ENCODE measurements at places on chromosomes 12 and 14. TPM values are rescaled to one million over a fixed set of nuclear protein-coding genes. Genes with fewer than 3 reads are reported as not detected.

Gene DNAJC22
- 3.2 TPM for total RNA-seq

- DNase-seq = no peak
Observed at GRCh38 chr12:3277306-3277943, 200.2 kb downstream of the TSPAN9 start.

DNA sequence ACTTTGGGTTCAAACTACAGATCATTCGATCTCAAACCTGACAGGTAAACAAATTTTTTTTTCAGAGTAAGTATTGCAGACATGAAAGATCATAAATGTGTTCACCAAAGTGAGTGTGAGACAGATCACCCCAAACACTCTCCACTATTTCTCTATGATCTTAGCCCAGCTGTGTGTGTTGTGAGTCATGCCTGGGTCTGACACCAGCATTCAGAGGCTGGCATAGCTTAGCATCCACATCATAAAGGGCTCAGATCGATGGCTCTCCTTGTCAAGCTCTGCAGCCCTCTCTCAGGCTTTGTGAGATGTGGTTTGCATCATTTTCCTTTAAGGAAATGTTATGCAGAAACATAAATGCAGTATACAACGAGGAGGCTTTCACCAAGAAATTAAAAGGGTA lies 164.9 kb downstream of the ETV6 start:
- DNase-seq = no peak

DNA sequence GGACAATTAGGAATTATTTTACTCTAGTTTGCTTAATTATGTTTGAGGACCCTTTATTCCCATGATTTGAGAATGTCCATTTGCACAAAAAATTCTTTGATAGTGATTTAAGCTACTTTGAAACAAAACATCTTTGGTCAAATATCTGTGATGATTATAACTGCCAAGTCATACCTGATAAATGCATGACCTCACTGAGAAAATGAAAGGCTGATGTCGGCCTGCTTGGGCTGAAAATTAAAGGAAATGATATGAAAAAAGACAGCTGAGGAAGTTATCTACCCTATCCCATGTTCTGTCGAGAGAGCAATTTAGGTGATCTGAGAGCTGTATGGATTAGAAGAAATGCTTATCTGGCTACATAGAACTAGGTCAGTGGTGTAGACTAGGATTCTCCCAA lies 43.6 kb downstream of the ATL1 start:
- DNase-seq = no peak

DNA sequence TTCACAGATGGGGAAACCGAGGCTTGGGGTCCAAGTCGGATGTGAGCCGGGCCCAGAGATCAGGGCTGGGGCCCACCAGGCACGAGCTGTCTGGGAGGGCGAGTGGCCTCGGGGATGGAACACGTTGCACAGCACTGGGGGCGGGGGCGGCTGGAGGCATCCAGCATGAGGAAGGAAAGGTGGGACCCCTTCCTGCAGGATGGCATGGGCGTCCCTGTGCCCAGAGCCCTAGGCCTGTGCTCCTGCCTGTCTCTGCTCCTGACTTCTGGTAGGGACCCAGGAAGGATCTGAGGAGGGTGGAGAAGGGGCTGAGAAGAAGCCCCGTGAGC lies 183.4 kb downstream of the KIF26A start:
- no peak for DNase-seq

GRCh38 chr12:107296681-107297089 lies 203.3 kb upstream of the CRY1 start:
- DNase-seq = no peak

DNA sequence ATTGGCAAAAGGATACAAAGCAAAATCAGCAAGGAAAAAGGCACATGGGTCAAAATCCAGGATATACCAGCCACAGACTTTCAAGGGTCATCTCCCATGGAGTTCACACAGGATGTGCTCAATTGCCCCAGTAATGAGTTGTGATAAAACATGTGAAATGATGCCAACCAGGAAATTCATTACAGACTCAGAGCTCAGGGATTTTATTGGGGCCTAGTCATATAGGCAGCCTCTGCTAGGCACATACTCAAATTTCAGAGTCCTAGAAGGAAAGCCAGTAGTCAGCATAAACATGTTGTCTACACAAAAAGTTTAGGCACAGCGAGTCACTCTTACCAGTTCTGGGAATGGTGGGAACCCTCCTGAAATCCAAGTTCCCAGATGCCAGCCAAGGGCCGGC lies 64.4 kb upstream of the OSBPL8 start:
- DNase-seq = no peak

Gene PTPRQ
- not detected for total RNA-seq

DNA sequence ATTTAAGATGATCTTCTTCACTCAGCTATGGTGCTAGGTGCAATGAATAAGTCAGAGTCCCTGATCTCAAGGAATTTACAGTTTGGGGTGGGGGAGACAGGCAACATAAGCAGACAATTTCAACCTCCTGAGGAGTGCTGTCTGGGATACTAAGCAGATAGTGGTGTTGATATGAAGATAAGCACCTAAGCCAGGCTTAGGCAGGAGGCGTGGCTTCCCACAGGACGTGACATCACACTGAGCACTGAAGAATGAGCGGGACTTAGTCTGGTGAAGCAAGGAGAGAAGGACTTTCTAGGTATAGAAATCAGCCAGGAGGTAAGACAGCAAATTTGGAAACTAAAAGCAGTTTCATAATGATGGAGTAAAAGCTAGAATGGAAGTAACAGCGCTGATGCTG lies 6.8 kb downstream of the PRPH start:
- DNase-seq = no peak

DNA sequence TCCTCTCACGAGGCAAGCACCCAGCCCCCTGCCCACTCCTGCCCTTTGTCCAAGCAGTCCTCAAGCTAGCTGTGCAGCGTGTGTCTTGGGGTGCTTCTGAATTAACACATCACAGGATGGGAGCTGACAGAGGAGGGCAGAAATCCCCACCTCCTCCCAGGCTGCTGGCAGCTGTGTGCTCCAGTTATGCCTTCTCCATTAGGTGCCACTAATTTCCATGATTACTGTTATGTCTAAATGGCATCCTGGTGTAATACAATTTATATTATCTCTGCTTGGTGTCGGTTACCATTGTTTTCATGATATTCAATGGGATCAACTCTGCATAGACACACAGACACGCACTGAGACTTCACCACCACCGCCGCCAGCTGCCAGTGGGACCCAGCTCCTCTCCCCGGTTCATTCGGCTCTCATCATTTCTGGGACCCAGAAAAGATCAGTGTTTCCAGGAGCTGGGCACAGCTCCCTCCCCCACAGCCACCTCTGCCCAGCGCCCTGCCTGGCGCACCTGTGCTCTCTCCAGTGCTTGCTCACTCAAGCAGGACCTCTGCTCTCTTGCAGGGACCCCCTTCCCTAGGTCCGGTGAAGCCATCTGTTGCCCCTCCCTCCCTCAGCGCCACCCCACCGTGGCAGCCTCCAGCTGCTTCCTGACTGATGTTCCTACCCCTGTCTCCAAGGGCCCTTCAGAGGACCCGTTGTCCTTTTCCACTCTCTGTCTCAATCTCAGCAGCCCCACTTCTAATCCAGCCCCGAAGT lies 167.5 kb upstream of the FKBP4 start:
- no peak for DNase-seq

Gene PTPRB
- total RNA-seq = not detected

DNA sequence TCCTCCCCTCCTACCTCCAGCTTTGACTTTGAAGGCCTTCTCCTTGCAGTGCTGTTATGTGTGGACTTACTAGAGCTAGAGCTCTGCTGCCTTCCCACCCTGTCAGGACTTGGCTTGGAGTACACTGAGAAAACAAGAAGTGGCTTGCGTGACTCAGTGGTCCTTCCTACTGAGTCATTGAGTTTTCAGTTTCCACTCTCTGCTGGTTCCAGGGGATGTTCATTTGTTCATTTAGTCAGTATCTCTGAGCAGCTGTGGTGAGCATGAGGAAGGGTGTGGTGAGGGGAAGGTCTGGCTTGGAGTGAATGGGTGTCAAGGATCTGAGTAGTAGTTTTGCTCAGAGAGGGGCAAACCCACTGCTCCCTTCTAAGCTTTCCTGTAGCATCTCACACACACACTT lies 17.2 kb upstream of the ELK3 start:
- DNase-seq = no peak

GRCh38 chr14:77557391-77557790 lies 58.8 kb upstream of the ISM2 start:
- no peak for DNase-seq

DNA sequence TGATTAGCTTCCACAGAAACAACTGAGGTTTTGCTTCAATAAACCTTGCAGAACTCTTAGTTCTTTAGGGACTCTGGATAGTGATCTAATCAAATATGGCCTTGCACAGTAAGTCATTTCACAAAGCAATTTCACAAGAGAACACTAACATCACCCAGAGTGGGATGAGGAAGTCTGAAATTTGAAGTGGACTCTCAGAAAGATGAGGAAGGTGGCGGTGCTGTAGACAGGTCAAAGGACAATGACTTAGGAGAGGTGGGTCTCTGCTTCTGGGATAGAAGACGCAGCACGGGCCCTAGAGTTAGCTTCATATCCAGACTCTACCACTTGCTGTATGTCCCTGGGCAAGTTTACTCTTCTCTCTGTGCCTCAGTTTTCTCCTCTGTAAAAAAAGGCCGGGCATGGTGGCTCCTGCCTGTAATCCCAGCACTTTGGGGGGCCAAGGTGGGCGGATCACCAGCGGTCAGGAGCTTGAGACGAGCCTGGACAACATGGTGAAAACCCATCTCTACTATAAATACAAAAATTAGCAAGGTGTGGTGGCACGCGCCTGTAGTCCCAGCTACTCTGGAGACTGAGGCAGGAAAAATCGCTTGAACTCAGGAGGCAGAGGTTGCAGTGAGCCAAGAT lies 18.9 kb downstream of the FOS start:
- DNase-seq = no peak

Gene CATSPERB
- total RNA-seq = not detected

Gene GPR84
- total RNA-seq = not detected

Gene FERMT2
- 310 TPM for total RNA-seq

GRCh38 chr12:99670635-99671034 lies 23.1 kb downstream of the GARIN6 start:
- DNase-seq = no peak

DNA sequence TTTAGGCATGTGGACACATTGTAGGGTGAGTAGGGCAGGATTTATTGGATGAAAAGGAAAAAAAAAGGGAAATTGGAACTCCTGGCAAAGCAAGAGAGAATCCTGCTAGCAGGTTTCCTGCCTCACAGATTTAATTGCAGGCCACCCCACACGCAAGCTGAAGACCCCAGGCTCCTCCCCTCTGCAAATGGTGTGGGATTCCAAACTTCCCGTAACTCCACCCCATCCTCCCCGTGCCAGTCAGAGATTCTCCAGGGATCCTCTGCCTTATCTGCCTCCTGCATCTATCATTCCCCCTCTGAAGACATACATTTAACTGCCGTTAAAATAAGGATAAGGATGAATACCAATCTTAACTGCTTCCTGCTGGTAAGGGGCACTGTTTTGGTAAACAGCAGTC lies 249.8 kb upstream of the GARIN2 start:
- no peak for DNase-seq

Gene SERPINA12
- not detected for total RNA-seq

GRCh38 chr12:75581515-75581914 lies 70.1 kb upstream of the KRR1 start:
- no peak for DNase-seq

Gene TAS2R8
- 1.6 TPM for total RNA-seq

DNA sequence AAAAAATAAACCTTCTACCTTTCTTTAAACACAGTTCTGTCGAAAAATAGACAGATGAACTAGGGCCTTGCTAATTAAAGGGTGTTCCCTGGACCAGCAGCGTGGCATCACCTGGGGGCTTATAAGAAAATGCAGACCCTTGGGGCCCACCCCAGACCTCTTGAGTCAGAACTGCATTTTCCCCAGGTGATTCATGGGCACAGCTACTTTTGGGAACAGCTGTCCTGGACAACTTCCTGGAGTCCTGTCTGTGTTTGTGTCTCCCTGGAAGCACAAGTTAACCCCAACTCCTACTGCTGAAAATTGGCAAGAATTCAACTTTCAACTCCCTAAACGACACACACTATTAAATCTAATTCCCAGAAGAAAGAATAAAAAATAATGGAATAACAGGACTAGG lies 17.8 kb downstream of the FBLN5 start:
- DNase-seq = no peak

- no peak for DNase-seq
Observed at GRCh38 chr14:49546766-49547165, 39.4 kb downstream of the RPS29 start.

- no peak for DNase-seq
Observed at GRCh38 chr12:112962561-112962960, 15.8 kb upstream of the OAS2 start.

DNA sequence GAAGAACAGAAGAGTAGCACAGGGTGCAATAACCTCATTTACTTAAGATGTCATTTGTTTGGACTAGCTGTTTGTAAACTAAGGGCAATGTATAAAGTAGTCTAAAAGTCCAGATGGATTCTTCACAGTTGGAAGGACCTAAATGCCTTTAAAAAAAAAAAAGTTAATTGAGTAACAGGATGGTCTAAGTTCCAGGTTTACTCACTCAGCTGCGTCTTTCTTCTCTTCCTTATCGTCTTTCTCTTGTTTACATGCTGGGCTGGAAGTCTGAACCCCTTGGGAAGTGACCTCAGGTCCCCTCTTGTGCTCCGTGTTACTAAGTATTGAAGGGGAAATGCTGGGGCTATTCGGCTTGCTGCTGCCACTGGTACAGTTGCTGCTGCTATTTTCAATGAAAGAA lies 82.5 kb downstream of the SH2B3 start:
- no peak for DNase-seq

DNA sequence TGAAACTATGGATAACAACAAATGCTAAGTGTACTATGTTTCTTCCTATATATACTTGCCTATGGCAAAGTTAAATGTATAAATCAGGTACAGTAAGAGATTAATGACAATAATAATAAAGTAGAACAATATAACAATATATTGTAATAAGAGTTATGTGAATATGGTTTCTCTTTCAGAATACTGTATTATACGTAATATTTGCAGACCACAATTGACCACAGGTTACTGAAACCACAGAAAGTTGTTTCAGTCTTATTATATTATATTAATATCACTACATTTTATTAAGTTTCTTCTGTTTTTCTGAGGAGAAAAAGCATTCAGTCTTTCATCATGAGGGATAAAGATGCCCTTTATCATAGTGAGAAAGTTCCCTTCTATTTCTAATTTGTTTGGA lies 131.2 kb downstream of the EML1 start:
- DNase-seq = no peak

Gene IL31
- not detected for total RNA-seq

Gene ST8SIA1
- total RNA-seq = not detected

Gene PIWIL1
- 0.74 TPM for total RNA-seq

Gene HOXC4
- total RNA-seq = 2.5 TPM

DNA sequence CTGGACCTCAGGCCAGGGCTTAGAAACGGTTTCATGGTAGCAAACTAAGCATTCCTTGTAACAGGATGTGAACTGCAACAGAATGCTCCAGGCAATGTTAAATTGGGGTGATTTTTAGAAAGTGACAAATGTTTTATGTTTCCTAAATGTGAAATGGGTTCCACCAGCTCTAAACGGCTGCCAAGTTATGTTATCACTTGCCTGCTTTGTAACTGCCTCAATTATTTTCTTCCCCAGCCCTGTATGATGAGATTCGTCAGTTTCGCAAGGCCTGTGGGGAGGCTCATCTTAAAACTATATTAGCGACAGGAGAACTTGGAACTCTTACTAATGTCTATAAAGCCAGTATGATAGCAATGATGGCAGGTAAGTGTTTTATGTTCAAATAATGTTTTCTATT lies 70.9 kb downstream of the DERA start:
- DNase-seq = no peak

GRCh38 chr12:63805704-63806672 lies 26.3 kb downstream of the RXYLT1 start:
- no peak for DNase-seq

GRCh38 chr12:42076976-42077375 lies 67.7 kb downstream of the GXYLT1 start:
- no peak for DNase-seq

Data from G401 (cell line).